ENCODE measurements at places on chromosomes 7 and 10.

GRCh38 chr10:126011995-126012394 lies 115.6 kb downstream of the FANK1 start:
- no peak for DNase-seq

DNA sequence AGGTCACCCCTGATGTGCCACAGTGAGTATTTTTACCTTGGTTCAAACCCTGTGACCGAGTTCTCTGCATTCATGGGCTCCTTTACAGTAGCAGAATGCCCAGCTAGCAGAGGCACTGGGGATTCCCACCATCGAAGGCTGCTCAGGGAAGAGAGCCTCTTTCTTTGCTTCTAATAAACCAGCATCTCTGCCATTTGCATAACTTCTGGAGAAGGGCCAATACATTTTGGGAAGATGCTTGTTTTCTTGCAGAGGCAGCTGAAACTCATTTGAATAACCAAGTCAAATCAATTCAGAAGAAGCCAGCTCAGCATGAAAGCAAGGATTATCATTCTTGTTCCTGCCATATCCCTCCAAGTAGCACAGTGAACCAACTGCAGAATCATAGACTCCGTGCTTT lies 82.9 kb upstream of the WDR11 start:
- DNase-seq = no peak

DNA sequence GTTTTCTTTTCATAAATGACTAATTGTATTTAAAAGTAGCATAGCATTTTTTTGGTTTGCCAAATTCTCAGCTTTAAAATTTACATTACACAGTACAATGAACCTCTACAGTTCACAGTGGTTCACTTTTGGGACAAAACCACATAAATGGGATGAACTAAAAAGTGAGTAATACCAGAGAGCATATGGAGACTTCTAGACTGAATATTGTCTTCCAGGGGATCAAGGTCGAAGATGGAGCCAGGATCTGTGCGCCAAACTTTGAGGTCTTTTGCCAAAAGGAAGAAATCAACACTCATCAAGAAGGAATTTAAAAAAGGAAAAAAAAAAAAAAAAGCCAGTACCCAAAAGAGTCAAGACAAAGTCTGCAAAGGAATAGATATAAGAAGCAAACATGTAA lies 87.5 kb downstream of the NEBL start:
- no peak for DNase-seq

DNA sequence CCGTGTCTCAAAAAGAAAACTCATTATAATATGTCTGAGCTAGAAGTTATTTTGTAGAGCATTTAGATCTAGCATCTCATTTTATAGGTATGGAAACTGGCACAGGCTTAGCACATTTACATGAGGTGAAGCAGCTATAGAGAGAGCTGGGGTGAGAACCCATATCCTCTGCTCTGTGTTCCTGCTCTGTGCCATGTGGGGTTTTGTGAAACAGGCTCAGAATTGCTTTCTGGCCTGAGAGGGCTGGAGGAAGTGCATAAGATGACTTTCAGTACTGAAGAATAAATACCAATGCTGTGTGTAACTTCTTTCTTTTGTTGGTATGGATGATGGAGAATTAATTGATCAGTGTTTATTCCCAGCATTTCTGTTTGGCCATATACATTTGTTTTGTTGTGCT lies 159.1 kb downstream of the LRRC4 start:
- DNase-seq = peak; percentile 27

DNA sequence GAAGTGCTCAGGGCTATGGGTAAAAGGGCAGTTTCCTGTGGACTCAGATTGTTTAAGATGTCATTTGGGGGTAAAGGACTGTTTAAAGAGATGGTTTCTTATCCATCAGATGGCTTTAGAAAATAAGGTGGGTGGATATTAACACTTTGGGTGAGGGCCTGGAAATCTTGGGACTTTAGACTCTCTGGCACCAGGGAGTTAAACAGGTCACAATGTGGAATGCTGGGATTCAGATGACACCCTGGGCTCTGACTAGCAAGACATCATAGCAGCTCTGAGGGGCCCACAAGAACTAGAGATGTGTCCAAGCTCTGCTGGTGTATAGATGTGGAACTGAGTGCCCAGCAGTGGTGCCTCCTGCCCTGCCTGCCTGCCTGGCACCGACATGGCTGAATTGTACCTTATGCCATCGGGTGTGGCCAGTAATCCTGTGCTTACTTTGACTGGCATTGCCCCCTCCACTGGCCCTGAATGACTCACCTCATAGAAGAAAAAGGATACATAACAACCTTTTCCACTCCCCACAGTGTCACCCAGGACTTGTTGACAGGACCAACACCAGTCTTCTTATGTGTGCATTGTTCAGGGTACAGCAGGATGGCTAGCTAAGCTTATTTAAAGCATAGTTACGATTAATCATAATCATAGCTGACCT lies 100.0 kb upstream of the PRR15 start:
- DNase-seq = no peak

DNA sequence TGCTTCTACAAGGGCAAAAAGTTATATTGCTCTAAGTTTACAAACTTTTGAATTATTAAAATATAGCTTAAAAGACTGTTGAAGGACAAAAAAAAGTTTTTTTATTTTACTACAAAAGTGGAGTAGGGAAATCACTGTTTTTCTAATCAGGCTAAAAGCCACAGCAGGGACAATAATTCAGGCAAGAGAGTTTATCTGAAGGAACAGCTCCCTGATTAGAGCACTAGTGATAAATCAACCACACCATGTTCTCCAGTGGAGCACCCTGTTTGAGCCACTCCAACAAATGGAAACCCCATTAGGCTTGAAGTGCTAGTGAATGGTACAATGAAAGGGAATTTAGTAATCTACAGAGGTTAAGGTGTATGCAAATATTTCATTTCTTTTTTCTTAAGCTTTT lies 357.1 kb downstream of the SEMA3D start:
- no peak for DNase-seq

DNA sequence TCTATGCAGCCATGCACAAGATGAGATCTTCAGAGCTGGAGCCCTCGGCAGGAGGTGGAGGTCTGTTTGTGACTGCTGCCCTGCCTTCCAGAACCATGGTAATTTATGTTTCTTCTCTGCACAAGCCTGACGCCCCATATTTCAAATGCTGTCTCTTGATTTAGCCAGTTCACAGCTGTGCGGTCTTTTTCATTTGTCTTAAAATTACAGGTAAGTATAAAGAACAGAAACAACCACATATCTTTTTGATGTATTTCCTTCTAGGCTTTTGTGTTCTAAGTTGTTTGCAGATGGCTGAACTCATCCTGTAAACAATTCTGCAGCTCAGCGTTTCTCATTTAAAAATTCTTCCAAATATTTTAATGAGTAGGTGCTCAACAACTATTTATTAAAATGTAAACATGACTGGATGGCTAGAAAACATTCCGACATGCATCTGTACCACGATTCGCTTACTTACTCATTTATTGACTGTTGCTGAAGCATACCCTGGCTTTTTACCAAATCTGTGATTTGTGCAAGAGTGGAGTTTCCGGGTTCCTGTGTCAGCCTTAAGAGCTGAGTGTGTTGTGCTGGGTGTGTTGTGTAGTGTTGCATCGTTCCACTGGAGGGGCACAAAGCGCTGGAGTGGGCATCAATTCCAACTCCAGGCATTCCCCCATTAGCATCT lies 58.9 kb downstream of the PIP4K2A start:
- peak; percentile 13 for DNase-seq

- DNase-seq = peak; percentile 92
Measured at GRCh38 chr10:5446390-5446926, 34.1 kb downstream of the NET1 start.

- DNase-seq = no peak
Measured at GRCh38 chr7:116324582-116324981, 114.2 kb downstream of the TES start.

DNA sequence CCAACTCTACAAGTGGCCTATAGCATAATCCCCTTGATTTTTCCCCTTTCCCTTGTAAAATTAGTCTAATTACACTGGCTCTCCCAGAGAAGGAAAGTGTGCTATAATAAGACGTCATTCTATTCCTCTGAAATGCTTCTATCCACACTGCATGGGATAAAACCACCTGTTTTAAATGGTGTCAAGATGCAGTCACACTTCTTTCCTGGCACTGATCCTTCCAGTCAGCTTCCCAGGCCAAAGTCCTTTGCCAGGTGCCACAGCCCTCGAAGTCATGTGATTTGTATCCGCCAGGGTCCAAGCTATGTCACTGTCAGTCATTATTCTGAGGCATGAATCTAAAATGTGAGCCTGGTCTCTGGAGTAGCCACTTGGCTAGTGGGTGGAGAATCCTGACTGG lies 169.0 kb upstream of the KIAA1217 start:
- DNase-seq = no peak

DNA sequence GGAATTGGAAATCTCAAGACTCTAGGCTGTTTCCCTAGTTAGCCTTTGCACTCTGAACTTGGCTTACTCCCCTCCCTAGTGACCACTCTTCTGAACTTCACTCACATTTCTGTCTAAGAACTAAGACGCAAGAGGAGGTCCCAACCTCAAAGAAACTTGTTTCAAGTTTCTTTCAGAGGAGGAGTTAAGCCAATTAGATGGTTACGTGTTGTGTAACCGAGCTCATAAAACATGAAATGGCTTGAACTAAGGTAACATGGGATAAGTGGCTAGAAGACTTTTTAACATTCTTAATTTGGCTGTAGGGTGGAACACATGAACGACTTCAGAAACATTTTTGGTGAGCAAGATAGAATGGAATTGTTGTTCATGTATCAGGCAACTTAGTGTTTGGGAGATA lies 39.5 kb upstream of the SEC61G start:
- DNase-seq = no peak

GRCh38 chr7:150974468-150975391 lies 3.4 kb downstream of the KCNH2 start:
- peak; percentile 32 for DNase-seq

DNA sequence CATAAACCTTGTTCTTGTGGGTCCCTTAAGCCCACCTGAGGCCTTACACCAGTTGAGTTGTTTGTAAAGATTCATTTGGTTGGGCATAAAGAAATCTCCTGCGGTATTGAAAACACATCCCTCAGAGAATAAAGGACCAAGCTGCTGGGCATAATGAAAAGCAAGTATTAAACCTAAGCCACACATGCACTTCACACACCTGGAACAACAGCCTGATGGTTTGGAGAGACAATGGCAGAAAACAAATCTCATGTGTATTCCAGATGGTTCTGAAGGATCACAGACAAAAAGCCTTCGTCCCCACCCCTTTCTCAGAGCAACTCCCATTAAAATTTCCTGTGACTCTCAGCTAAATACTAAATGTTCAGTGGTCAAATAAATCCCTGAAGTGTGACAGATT lies 44.2 kb downstream of the FEZF1 start:
- DNase-seq = no peak

DNA sequence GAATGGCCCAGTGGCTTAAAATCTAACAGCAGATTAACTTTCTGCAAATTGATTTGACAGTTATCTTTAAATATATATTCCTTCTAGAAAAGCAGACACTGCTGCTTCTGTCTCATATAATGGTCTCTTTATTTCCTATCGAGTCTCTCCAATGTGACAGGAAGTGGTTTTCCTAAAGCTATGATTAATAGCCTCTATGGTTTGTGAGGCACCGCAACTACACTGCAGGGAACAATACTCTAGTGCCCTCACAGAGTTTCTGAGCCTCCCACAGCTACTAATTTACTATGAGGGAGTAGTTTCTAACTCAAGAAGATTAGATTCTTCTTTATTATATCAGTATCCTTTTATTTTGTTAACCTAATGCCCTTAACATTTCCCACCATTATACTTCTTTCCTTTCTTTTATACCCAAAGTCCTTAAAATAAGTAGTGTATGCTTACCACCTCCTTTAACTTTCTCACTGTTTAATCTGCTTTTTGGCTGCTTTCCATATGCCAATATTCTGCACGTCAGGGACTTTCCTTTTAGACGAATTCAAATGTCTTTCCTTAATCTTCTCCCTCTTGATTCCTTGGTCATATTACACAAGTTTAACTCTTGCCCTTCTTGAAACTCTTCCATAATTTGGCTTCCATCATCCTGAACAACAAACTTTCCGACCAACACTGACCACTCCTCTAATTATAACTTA lies 23.8 kb upstream of the AHR start:
- peak; percentile 41 for DNase-seq

DNA sequence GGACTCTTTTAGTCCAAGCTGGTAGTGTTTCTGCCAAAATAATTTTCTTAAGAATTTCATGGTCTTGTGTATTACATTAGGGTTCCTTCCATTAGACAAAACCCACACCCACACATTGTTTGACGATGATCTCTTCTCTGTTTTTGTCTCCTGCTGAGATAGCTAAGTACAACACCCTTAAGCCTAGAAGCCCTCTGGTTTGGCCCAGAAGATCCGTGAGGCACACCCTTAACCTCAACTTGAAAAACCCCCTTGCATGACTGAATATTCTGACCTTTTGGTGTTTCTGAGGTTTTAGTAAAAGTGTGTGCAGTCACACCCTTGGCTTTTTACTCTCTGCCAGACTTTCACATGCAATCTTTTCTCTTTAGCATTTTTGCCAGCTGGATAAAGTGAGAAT lies 29.3 kb upstream of the ERCC6 start:
- DNase-seq = no peak

GRCh38 chr10:101716891-101717659 lies 22.1 kb upstream of the FBXW4 start:
- DNase-seq = no peak

GRCh38 chr10:59903871-59904270 lies 2.5 kb downstream of the CCDC6 start:
- no peak for DNase-seq

- no peak for DNase-seq
Measured at GRCh38 chr10:42962110-42962901, 114.6 kb upstream of the RET start.

DNA sequence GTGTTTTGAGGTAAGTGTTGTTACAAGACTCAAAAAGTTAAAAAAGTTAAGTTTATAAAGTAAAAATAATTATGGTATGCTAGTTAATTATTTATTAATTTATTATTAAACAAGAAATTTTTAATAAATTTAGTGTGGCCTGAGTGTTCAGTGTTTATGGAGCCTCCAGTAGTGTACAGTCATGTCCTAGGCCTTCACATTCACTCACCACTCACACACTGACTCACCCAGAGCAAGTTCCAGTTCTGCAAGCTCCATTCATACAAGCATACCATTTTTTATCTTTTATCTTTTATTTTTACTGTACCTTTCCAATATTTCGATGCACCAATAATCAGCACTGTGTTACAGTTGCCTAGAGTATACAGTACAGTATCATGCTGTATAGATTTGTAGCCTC lies 381.2 kb upstream of the MGMT start:
- DNase-seq = no peak
